Kidney (tissue), 22 donors: ENCODE measurements at places on chromosomes 16 and 17. TPM values are rescaled to one million over a fixed set of nuclear protein-coding genes. Genes with fewer than 3 reads are reported as not detected.
A peak's percentile ranks its signal among the peaks of the same experiment; 100 is the strongest.

- DNase-seq: peak; percentile 74
Observed at GRCh38 chr17:43628089-43628650, 33.6 kb downstream of the MEOX1 start.

DNA sequence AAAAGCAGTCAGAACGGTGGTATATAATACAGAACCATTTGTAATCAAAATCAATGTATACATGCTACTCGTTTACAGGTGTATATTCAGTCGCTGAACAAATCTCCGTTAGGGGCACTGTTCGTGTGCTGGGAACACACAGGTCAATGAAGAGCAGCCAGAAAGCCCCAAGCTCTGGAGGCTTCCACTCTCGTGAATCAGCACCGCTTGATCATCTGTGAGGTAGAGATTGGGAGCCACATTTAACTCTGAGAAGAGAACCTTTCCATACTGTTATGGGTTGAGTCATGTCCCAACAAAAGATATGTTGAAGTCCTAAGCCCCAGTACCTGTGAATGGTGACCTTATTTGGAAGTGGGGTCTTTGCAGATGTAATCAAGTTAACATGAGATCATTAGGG lies 5.4 kb upstream of the CYTH1 start:
- peak; percentile 4 for DNase-seq

BCAR1 gene
- polyA plus RNA-seq: 69.1 TPM

CLEC3A gene
- polyA plus RNA-seq: not detected

CLEC10A gene
- polyA plus RNA-seq: 1.5 TPM

DYNLRB2 gene
- polyA plus RNA-seq: 22.1 TPM

KRTAP17-1 gene
- not detected for polyA plus RNA-seq
